CD4-positive, alpha-beta T cell treated with Interleukin-4 for 4 hours (primary cell): ENCODE measurements at places on chromosomes 6 and 20.
A peak's percentile ranks its signal among the peaks of the same experiment; 100 is the strongest.

DNA sequence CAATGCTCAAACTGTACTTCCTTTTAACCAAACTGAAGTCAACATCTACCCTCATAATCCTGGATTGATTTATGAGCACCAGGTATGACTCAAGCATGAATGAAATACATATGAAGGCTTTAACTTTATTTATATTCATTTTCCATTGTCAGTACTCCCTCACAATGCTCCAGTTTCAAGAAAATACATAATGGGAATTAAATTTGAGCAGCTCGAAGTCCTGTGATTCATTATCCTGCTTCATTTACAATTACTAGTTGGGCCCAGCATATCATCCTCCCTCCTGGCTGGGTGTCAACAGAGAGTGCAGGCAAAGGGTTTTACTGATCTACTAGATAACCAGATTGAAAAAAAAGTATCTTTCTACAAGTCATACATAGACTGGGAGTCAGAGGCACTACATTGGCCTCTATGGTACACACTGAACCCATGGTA is 10.1 kb downstream of the SAMHD1 start:
- peak; percentile 51 for DNase-seq

DNA sequence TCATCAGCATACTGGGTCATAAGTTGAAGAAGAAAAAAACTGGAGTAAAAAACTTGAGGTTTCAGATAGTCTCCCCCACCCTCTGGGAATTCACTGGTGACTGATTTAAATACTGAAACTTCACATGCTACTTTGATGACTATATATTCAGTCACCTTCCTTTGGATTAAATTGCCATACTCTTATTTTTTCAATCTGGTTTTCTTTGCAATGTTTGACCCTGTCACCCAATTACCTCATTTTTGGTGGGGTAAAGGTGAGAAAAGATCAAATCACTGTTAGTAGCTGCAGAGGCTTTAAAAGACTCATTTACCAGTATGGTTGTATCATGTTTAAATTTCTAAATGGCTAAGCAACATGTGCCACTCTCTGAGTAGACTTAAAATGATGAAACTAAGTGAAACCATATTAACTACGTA is 862.7 kb upstream of the FLRT3 start:
- no peak for DNase-seq

- DNase-seq = no peak
These were observed 674.9 kb downstream of the HDGFL1 start for GRCh38 chr6:23244300-23244699.

DNA sequence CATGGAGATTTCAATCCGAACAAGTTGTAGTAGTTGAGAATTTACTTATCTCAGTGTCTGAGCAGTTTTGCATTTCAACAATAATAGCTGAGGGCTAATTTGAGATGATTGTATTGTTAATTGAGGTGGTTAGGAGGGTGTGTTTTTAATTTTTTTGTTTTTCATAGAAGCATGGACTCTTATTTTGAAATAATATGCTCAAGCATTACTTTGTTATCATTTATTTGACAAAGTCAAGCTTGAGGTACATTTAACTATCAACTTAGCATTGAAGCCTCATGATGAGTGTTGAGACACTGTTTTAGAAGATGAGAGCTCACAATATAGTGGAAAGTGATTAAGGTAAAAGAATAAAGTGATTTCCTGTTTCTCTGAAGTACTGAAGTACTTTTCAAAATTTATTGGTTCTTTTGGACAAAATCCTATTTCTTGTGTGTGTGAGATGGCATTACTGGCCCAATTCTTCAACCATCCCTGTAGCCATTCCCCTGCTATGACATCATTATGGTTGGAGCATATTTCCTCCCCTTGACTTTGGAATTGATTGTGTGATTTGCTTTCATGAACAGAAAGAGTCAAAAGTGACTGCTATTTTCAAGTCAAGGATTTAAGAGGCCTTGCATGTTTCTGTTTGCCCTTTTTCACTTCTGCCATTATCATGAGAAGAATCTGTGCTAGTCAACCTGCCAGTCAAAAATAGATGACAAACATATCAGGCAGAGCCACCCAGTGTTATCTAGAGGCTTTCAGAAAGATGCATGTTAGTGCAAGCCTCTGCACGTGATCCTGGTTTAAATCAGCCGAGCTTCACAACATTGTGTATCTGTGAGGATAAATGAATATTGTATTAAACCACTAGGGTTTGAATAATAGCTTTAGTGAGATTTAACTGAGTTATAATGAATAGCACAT is 1112.3 kb upstream of the CITED2 start:
- DNase-seq = no peak

DNA sequence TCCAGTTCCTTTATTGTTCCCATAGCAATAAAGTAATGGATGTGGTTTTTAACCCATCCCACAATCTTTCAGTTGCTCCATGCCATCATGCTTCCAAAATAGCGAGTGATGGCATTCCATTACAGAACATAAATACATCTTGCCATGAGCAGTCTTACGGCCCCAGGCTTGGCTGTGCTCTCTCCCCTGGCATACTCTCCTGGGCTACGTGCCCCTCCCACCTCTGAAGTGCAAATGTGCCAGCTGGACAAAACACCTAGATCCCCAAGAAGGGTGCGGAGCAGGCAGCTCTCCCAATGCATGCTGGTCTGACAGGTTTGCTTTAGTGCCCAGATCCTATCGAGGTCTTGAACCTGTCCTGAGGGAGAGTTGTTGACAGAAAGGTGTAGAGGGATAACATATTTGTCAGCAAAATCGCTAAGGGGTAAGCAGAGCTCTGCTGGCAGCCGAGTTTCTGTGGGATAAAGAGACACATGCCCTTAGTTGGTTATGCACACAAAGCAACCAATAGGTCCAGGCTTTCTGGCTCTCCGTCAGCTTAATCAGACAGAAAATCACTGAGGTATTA is 43.9 kb upstream of the PAX1 start:
- no peak for DNase-seq

- DNase-seq = peak; percentile 23
These were observed 134.6 kb upstream of the NEDD9 start for GRCh38 chr6:11366934-11367637.

- DNase-seq = no peak
These were observed 53.2 kb downstream of the PTPN1 start for GRCh38 chr20:50563133-50563944.

- peak; percentile 28 for DNase-seq
These were observed 145.5 kb upstream of the STMND1 start for GRCh38 chr6:16956361-16956760.

DNA sequence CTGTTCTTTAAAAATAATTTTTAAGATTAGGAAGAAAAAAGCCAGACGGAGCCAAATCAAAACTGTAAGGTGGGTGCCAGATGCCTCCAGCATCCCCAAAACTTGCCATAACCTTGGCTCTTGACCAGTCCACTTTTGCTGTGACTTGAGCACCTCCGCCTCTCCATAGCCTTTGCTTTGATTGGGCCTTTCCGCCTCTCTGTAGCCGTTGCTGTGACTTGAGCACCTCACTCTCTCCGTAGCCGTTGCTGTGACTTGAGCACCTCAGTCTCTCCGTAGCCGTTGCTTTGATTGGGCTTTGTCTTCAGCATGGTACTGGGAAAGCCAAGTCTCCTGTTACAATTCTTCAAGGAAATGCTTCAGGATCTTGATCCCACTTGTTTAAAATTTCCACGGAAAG is 73.0 kb downstream of the YTHDF1 start:
- no peak for DNase-seq
